Stimulated activated CD4-positive, alpha-beta T cell treated with anti-CD3 and anti-CD28 coated beads, Interleukin-1b, Interleukin-23, amount 100 ng/mL, for 1 hour (primary cell): ENCODE measurements at places on chromosomes 4 and X.

DNA sequence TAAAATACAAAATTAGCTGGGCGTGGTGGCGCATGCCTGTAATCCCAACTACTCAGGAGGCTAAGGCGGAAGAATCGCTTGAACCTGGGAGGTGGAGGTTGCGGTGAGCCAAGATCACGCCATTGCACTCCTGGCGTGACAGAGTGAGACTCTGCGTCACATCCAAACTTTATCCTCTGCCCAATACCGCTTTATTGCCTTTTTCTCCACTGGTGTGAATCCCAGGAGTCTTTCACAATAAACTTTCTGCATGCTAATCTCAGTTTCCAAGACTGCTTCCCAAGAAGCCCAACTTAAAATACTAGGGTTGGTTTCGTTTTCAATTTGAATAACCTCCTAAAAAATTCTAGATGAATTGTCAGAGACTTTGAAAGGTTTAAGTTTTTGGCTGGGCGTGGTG lies 27.2 kb upstream of the DHX15 start:
- DNase-seq = no peak

GRCh38 chr4:7367864-7368277 lies 66.9 kb downstream of the PSAPL1 start:
- no peak for DNase-seq

- DNase-seq = no peak
Measured at GRCh38 chrX:47579537-47579936, 2.7 kb upstream of the TIMP1 start.

- DNase-seq = no peak
Measured at GRCh38 chr4:101512416-101512815, 165.1 kb upstream of the PPP3CA start.

DNA sequence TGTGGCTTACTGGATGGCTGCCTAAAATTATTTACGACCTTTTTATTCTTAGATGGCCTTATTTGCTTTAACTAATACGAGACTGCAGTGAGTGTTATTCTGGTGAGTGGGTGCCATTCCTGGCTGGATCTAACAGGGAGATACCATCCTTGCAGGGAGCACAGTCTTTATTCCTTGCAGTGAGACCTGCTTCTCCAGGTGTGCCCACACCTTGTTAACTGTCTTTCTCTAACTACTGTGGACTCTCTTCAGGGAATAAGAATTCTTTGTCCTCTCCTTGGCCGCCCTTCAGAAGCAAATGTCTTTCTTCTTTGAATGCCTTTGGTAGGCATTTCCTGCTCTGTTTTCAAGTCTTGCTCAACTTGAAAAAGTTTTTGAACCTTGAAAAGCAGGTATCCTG lies 34.1 kb upstream of the STOX2 start:
- no peak for DNase-seq
